ENCODE measurements at places on chromosomes 6 and 20. TPM values are rescaled to one million over a fixed set of nuclear protein-coding genes. Genes with fewer than 3 reads are reported as not detected.

- DNase-seq = no peak
These were observed 99.5 kb downstream of the KCNQ5 start for GRCh38 chr6:72721346-72721745.

DNA sequence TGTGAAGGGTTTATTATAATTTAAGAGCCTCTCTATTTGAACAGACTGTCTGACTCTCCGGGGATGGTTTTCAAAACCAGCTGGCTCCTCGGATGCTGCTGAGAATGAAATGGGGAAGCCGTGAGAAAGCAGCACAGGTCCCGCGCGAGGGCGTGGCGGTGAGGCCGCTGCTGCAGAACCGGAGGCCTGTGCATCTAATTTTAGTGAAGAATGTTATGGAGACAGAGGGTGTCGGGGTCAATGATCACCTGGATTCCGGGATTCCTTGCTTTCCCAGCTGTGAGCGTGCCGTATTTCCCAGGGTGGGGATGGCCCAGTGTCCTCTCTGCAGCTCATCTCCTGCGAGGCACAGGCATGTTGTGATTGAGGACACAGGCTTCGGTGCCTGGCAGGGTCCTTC, 348.0 kb downstream of the CDH4 start:
- DNase-seq = no peak

DNA sequence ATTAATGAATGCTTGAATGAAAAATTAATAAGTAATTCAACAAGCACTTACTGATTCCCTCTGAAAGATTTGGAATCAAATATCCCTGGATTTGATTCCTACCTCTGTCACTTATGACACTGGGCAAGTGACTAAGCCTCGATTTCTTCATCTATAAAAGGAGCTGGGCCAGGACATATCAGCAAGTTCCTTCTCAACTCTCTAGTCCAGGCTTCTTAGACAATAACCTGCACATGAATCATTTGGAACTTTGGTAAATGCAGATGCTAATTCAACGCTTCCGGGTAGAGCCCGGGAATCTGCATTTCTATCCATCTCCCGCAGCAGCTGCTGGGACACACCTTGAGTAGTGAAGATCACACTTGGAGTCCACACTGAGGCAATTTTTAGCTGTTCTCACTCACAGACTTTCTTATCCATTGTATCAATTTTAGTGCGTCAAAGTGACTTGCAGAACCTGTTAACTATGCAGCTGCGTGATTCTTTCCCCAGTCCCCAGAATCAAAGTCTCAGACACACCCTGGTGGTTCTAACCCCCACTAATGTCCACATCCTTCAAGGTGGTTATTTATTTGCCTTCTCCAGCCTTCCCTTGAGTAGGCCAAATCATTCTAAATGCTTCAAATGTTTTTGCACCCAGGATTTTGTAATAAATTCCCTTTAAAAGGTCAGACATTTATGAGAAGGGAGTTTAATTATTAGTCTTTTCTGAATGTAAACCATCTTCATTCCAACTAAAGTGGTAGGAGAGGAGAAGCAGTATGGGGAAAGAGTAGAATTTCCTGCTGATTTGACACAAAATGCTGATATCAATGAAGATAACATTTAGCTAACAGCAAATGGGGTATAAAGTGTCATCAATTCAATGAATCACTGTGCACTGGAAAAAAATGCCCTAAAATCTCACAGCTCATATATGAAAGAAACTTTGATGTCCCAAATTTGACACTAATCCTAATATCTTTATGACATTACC, 26.0 kb upstream of the CCND3 start:
- DNase-seq = no peak

- no peak for DNase-seq
These were observed 12.8 kb downstream of the NHSL1 start for GRCh38 chr6:138486249-138487101.

DNA sequence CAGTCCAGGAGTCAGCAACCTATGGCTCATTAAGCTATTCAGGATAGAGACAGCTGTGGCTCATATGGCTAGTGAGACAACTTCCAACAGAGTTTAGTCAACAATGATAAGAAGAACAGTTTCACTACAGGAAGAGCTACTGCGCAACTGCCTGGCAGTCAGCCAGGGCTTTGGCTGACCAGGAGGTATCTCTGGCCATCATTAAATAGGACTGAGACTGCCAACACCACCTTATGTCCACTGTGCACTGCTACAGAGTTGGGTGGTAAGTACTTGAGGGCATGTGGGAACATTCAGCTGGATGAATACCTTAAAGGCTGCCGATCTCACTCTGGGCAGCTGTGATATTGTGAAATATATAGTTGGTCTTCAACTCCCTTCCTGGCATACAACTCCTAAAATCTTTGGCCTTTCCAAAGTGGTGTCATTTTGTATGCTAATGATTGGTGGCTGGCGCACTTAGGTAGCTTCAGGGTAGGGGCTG, 52.2 kb upstream of the FAM83C start:
- DNase-seq = peak; percentile 16

DNA sequence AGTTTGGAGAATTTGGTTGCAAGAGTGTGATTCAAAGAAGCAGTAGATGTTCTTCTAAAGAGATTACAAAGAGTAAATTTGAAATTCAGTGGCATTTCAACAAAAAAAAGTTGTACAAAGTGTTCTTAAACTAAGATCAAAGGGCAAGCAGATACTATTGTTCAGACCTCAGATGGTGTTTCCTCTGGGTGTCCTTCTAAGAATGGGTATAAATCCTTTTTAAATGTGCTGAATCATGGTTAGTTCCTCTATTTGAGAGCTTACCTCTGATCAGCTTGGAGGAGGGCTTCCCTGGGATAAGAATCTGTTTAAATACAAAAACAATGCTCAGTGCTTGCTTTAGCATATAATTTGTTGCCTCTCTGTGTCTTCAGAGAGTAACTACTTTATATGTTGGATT, 6.3 kb downstream of the BMP6 start:
- DNase-seq = no peak

Gene SLPI
- total RNA-seq = not detected

Gene SMOC2
- 16.3 TPM for total RNA-seq

Gene ENPP4
- total RNA-seq = 22.4 TPM

Gene DEFB129
- not detected for total RNA-seq

Gene WFDC2
- total RNA-seq = 0.49 TPM
